Brain (organoid and tissue), 16 donors: ENCODE measurements at places on chromosomes 3 and 15.
A peak's percentile ranks its signal among the peaks of the same experiment; 100 is the strongest.

GRCh38 chr3:22886439-22887068, 316.6 kb upstream of the UBE2E2 start:
- peak; percentile 21 for DNase-seq

GRCh38 chr3:52752045-52752660, 18.6 kb downstream of the NEK4 start:
- DNase-seq, result no peak

GRCh38 chr15:50107591-50108408, 11.2 kb downstream of the ATP8B4 start:
- DNase-seq, result no peak

GRCh38 chr3:30585654-30586053, 20.7 kb upstream of the TGFBR2 start:
- no peak for DNase-seq

GRCh38 chr3:98565843-98566242, 27.6 kb downstream of the CPOX start:
- DNase-seq, result no peak

GRCh38 chr15:67189326-67190051, 65.0 kb downstream of the AAGAB start:
- DNase-seq, result no peak

- DNase-seq, result no peak
Measured at GRCh38 chr3:129228891-129229585, 20.4 kb upstream of the COPG1 start.

- no peak for DNase-seq
Measured at GRCh38 chr15:69535101-69535638, 82.6 kb downstream of the RPLP1 start.

GRCh38 chr15:77040673-77041072, 30.2 kb downstream of the TSPAN3 start:
- DNase-seq, result no peak

- no peak for DNase-seq
Measured at GRCh38 chr3:63952248-63952594, 40.0 kb upstream of the SCAANT1 start.

DNA sequence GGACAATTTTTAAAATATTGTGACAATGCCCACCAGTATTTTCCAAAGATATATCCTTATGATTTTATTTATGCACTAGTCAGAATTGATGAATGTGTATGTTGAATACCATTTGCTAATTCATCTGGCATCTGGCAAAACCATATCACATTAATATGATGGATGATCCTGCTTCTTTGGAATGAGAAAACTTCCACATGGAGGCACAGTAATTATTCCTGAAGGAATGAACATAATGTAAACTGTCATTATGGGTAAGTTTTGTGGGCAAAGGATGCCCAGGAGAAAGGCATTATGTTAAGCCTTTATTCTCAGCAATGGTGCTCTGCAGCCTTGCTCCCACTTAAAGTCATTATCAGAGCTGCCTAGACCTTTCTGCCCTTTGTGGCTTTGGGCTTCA, 113.0 kb upstream of the MME start:
- no peak for DNase-seq

DNA sequence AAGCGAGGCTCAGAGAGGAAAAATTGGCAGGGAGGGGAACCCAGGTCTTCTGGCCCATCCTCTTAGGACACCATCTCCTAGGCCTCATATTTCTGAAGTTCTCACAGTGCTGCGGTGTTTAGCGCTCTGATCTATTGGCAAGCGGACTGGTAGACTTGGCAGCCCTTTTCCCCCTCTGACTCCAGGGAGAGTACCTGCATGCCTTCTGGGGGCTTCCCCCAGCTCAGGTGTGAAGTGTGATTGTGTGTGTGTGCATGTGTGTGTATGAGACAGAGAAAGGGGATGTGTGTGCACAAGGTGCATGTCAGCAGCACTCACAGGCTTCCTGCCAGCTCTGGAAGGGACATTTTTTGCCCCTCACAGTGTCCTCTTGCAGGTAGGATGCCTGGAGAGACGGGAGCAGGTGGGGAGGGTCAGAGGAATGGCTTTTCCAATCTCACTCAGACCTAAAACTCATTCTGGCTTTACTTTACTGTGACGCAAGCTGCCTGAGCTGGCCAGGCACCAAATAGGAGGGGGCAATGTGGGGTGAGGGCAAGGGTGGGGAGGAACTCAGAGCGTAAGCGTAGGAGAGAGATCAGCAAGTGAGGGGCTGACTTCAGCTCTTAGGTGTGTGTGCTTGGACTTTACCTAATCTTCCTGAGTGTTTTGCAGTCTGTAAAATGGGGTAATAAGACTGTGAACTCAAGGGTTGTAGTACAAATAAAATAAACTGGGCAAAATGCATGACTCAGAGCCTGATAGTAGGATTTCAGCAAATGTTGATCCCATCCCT, 4.0 kb upstream of the IL17RE start:
- DNase-seq, result no peak

DNA sequence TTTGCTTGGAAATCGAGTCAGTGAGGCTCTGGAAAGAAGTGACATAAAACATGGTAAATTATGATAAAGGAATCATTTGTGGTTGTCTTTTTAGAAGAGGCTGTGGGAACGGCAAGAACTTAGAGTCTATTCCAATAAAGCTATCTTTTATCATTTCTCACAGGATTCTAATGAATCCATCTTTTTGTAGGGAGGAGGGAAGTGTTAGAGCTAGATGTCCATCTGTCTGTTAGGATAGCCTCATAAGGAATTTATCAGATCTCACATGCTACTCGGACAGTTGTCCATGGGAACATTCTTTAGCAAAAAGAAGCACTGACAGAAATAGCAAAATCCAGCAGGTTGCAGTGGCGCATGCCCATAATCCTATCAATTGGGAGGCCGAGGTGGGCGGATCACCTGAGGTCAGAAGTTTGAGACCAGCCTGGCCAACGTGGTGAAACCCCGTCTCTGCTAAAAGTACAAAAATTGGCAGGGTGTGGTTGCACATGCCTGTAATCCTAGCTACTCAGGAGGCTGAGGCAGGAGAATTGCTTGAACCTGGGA, 37.0 kb downstream of the STARD9 start:
- DNase-seq, result no peak

DNA sequence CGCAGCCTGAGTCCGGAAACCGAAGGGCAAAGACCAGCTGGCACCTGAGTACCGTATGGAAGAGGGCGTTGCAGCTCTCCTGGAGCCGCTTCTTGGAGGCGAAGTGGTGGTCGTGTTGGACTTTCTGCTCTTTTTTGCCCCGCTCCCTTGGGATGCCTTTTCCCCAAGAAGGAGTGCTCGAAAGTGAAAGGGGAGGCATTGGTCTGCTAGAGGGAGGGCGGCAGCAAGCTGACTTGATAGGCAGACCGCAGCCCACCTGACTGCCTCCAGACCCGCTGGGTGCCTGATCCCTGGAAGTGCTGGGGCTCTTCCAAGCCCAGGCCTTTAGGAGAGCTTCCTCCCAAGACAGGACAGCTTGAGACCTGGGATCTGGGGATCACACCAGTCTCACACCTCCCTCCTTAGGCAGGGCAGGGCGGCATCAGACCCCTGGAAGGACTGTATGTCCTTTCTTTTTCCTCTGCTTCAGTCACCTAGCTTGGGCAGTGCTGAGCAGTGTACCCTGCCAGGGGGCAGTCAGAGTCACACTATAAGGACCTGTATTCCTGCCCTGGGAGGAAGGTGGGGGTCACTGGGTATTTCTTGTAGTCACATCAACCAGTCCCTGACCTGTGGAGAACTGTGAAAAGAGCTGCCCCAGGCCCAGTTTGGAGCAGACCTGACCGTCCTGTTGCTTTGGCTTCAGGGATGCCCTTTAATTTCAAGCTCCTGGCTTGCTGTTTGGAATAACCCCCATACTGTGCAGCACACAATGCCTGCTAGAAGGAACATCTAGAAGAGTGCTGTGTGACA, 2.1 kb downstream of the ACVR2B start:
- DNase-seq, result peak; percentile 72

DNA sequence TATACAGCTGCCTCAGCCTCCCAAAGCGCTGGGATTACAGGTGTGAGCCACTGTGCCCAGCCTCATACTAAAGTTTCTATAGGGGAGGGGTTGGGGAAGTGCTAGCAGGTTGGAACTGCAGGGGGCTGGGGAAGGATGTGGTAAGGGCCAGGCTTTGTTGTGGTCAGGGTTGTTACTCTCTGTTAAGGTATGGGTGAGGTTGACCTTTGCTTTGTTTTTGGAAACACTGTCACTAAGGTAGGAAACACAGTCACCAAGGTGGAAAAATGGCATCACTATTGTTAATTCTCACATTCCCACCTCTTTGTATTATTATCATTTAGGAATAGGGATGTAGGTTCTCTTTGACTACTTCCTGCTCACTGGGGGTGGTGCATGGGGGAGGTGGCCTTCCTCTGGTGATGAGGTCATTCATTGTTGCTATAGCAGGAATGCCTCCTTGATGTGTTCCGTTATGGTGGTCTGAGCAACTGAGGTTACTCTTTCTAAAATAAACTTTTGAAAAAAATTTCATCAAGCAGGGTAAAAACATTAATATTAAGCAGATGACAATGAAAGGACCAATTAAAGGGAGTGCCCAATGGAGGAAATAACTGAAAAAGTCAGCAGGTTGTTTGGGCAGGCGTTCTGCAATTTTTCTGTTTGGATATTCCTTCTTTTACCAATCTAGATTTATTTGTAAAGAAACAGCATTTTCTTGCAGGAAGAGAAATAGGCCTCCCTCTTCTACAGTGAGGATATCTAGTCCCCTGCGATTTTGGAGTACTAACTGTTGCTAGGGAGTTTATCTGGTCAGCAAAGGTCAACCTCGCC, 150.5 kb downstream of the WDR76 start:
- no peak for DNase-seq

DNA sequence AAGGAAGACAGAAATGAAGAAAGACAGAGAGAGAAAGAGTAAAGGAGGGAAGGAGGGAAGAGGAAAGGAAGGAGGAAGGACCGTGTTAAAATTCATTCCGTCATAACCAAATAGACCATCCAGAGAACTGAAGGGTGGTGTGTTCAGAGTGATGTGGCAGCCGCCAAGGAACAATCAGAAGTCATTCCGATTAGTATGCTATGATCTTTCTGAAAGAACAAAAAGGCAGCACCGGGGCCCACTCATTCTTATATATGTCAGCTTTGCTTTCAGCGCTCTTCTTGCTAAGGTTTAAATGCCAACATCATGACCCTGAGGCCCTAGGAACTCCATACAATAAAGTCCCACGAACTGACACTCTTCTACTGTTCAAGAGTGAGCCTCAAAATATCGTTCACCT, 78.5 kb downstream of the CD47 start:
- DNase-seq, result no peak

- no peak for DNase-seq
Measured at GRCh38 chr3:131194816-131195215, 168.1 kb downstream of the NEK11 start.
